NCI-H1105 (cell line): ENCODE measurements at places on chromosomes 7 and 10.
A peak's percentile ranks its signal among the peaks of the same experiment; 100 is the strongest.

- no peak for DNase-seq
Observed at GRCh38 chr10:115093776-115094408, 727 bp downstream of the ATRNL1 start.

GRCh38 chr7:70034999-70035398, 436.7 kb downstream of the AUTS2 start:
- DNase-seq, result no peak

DNA sequence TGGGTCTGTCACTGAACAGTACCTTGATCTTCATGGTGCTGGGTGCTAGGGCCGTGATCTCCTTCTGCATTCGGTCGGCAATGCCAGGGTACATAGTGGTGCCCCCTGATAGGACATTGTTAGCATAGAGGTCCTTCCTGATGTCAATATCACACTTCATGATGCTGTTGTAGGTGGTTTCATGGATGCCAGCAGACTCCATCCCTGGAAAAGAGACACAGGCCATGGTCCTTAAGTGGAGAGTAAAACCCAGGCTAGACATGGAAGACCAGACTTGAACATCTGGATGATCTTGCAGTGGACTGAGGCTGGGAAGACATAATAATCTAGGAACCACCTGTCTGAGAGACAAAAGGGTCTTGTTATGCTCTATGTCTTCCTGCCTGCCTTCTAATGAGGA, 14.5 kb downstream of the ACTA2 start:
- no peak for DNase-seq

DNA sequence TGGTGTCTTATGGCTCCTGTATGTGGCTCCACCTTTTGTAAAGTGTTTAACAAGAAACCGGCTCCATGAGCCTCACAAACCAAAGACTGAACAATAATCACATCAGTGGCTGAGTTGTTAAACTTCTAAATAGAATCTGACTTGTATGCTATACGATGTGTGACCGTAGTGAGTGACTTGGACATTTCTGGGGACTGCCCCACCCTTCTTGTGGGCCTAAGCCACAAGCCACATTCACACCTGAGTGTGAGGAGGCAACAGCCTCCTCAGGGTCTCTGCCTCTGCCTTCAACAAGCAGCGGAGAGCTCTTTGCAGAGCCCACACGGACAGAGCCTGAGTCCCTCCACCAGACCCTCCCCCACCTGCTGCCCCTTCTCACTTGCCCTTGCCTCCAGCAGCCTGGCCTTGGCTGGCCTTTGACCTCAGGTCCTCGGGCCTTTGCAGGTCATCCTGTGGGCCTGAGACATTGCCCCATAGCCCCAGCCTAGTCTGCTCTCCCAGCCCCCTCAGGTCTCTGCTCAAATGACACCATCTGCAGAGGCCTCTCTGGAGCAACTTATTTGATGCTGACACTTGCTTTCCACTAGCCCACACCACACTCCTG, 156.8 kb upstream of the TNS3 start:
- no peak for DNase-seq

GRCh38 chr10:12479437-12479844, 130.1 kb downstream of the CAMK1D start:
- DNase-seq, result no peak

GRCh38 chr7:145009876-145010275, 174.0 kb upstream of the TPK1 start:
- no peak for DNase-seq

GRCh38 chr7:35389636-35390035, 135.7 kb upstream of the TBX20 start:
- DNase-seq, result no peak

GRCh38 chr10:97766106-97766810, 5.5 kb downstream of the SFRP5 start:
- no peak for DNase-seq

GRCh38 chr7:22757338-22757994, 30.5 kb downstream of the IL6 start:
- DNase-seq, result no peak

DNA sequence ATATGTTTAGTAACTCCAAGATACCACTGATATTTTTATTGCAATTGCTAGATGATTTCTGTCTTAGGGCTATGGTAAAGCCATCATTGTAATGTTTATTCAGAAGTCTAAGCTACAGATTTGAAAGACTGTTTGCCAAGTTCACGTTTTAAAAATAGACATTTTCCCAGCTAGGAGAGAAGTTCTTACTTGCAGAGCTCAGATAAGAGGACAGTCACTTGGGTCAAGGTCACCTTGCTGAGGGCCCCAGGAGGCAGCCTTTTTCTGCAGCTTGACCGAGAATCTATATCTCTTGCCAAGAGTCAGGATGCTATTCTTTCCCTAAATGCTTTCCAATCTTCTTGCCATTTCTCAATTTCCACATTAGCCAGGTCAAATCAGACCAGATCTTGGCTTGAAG, 1011.2 kb downstream of the KCNMA1 start:
- DNase-seq, result no peak

DNA sequence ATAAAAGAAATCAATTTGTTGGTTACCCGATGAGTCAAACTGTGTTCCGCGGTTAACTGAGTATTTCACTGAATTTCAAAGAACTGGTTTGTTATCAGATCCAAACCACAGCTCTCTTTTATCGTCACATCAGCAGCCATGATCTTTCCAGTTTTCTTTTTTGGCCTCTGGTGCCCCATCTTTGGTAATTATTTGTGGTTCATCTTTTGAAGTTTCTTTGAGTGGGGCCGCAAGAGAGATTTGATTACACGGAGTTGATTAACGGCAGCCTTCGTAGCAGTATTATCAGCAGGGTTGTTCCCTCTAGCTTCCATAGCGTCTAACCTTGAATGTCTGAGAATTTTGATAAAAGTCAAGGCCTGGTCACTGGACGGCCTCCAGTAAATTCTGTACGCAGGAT, 154.9 kb upstream of the TNRC18 start:
- no peak for DNase-seq

DNA sequence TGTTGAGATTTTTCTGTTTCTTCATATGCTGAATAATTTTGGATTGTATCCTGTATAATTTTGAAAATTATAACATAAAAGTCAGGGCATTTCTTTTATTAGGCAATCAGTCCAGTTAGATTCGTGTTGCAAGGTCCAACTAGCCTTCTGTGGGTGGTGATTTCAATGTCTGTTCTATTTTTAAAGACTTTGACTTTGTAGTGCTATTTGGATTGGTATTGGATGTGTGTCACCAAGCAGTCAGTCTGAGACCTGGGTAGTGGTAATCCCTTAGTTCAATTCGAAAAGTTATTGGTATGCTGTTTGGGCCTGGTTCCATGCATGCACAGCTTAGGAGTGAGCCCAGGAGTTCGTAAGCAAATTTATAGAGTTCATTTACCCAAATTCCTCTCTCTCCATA, 82.2 kb downstream of the EPDR1 start:
- DNase-seq, result no peak

DNA sequence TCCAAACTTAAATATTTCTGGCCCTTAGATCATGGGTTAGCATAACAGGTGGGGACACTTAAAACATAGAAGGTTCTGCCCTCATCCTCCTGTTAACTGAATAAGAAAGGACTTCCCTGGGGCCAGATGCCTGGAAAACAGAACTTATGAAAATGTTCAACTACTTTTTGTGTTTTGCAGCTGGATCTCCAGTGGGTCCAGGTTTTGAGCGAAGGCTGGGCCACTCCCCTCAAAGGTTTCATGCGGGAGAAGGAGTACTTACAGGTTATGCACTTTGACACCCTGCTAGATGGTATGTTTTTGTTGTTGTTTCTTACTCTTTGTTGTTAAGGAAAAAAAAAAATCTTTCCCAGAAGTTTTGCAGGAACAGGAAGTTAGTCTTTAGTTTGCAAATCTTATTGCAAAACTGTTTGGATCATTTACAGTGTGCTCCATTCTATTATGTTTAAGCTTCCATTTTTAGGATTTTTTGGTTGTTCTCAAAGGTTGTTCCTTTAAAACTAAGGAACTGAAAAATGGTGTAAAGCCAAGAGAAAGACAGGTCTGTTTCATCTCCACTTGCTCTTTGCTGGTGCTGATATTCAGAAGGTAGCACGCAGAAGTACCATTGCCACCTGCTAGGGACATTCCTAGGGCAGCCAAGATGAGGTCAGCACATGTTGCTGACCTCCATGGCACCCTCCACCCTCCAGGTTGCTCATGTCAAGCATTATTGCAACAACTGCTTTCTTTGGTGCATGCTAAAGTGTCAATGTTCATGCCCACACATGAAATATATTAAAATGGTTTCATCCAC, 56.1 kb downstream of the PAPSS2 start:
- DNase-seq, result no peak

- no peak for DNase-seq
Observed at GRCh38 chr10:4982764-4983226, 19.6 kb downstream of the AKR1C1 start.

GRCh38 chr7:26060733-26061677, 91.0 kb upstream of the NFE2L3 start:
- DNase-seq, result peak; percentile 85

DNA sequence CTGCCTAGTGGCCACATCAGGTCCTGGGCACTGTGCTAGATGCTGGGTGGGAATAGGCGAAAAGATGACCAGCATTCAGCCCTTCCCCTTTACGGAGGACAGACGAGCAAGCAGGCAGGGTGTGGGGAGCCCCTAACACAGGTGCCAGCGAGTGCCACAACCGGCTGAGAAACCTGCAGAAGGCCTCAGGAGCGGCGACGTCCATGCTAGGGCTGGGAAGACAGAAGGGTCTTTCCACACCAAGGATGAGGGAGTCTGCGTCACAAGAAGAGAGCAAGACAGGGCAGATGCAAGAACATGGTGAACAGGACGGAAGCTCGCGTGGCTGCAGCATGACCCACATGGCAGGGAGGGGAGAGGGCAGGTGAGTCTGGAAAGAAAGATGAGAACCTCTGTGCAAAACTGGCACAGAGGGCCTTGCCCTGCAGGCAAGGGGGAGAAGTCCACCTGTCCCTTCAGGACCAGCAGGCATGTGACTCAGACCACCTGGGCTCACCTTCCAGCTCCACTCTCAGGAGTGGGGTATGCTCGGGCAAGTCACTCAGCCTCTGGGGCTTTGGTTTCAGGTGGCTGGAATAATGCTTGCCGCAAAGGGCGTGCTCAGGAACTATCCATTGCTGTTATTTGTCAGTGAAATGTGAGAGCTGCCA, 36.6 kb downstream of the KCNH2 start:
- no peak for DNase-seq

DNA sequence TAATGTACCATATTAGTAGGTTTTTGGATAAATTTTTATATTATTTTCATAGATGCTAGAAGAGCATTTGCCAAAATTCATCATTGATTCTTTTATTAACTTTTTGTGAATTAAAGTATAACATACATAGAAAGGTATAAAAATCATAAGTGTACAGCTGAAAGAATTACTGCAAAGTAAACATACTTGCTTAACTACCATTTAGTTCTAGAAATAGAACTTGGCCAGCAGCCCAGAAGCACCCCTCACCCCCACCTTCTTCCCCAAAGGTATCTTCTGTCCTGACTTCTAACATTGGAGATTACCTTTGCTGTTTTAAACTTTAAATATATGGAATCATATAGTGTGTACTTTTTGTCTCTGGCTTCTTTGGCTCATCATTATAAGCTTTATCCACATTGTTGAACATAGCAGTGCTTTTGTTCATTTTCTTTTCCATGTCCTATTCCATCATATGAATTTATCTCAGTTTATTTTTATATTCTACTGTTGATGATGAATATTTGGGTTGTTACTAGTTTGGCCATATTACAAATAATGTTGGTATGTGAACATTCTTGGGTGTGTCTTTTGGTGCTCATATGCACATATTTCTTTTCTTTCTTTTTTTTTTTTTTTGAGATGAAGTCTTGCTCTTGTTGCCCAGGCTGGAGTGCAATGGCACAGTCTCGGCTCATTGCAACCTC, 142.8 kb downstream of the ADK start:
- DNase-seq, result peak; percentile 58

DNA sequence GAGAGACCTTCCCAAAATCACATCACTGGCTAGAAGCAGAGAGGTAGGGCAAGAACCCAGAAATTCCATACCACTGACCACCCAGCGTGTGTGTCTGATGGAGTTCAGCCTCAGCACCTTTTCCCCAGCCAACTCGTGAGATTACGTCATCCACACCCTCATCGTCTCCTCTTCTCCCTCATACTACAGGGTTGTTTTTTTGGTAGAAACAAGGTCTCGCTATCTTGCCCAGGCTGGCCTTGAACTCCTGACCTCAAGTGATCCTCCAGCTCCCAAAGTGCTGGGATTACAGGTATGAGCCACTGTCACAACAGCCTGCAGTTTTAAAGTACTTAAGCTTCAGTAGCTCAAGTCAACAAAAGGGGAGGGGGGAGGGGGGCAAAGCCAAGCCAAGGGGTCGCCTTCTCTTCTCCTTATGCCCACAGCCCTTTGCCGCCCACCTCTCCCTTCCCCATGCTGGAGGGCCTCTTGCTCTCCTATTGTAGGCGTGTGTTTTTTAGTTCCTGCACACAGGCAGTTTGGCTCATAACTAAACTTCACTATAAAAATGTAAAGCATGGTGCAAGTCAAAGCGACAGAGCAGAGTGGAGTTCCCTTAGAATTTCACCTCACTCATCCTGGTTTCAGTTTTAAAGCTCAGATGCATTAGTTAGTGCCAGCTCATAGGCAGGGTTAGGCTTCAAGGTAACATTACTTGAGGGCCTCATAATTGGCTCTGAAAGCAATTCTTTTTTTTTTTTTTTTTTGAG, 5.2 kb upstream of the PRDX3 start:
- no peak for DNase-seq

DNA sequence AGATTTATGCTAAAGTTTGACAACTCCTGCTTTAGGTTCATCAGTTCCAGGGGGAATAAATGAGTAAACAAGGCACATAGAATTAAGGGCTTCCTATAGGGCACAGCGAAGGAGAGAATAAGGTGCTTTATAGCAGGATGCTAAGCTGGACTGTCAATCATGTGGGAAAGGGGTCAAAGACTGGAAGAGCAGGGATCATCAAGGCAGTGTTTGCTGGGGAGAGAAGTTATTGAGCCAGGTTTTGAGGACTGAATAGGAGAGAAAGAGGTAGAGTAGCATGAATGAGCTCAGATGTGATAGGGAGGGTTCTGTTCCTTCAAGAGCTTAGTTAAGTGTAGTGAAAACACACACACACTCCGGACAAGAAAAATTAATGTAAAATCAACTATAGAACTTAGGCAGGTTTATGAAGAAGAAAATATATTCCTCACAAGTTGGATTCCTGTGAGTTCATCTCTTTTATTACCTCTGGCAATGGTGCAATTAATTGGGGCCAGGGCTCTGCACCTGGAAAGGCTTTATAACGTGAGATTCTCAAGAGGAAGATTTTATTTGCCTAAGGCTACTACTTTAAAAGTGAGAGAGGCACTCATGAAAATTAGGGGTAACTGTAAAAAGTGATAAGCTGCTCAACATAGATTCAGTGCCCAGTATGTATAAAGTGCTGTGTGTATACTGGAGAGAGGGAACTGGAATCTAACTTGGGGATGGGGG, 222.4 kb downstream of the AUTS2 start:
- peak; percentile 63 for DNase-seq

DNA sequence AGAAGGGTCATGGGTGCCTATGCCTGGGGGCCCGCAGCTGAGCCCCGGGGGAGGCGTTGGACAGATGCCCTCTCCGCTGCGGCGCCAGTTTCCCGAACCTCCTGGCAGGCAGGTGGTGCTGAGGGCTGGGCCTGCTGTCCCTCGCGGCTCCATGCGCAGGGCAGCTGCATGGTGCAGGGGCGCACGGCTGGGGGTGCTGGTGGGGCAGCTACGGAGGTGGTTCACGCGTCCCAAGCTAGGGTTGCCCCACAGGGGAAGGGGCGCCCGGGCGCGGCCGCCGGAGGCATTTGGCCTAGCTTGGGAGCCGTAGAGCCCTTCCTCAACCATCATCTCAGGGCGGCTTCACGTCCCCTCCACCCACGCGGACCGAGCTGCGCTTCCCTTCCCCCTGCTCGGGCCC, 146.0 kb downstream of the CCDC201 start:
- DNase-seq, result no peak

GRCh38 chr7:39526666-39527065, 39.5 kb upstream of the YAE1 start:
- DNase-seq, result no peak

- DNase-seq, result no peak
Observed at GRCh38 chr10:52082307-52082706, 231.8 kb upstream of the DKK1 start.
